ENCODE measurements at places on chromosomes 12 and 14. TPM values are rescaled to one million over a fixed set of nuclear protein-coding genes. Genes with fewer than 3 reads are reported as not detected.

- no peaks in the 10 kb centered on the region for H3K27me3 ChIP-seq
- H3K27ac ChIP-seq, result no peak overlapping the region
- no peaks in the 10 kb centered on the region for H3K4me1 ChIP-seq
- no peaks in the 10 kb centered on the region for H3K36me3 ChIP-seq
Measured at GRCh38 chr12:130948136-130948535, 5.6 kb upstream of the ADGRD1 start.

DNA sequence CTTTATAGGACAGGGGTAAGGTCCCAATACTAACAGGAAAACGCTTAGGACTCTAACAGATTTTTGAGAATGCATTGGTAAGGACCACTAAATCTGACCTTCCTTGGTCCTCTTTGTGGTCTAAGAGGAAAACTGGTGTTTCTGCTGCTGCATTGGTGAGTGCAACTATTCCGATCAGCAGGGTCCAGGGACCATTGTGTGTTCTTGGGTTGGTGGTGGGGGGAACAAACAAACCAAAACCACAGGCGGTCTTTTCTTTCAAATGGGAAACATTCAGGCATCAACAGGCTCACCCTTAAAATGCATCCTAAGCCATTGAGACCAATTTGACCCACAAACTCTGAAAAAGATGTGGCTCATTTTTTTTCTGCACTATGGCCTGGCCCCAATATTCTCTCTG lies 20.7 kb downstream of the EPYC start:
- H3K27ac ChIP-seq, result no peak overlapping the region
- no peaks in the 10 kb centered on the region for H3K36me3 ChIP-seq
- H3K4me3 ChIP-seq, result no peak overlapping the region
- no peak for DNase-seq
- H3K27me3 ChIP-seq, result no peaks in the 10 kb centered on the region
- no peaks in the 10 kb centered on the region for H3K4me1 ChIP-seq

DNA sequence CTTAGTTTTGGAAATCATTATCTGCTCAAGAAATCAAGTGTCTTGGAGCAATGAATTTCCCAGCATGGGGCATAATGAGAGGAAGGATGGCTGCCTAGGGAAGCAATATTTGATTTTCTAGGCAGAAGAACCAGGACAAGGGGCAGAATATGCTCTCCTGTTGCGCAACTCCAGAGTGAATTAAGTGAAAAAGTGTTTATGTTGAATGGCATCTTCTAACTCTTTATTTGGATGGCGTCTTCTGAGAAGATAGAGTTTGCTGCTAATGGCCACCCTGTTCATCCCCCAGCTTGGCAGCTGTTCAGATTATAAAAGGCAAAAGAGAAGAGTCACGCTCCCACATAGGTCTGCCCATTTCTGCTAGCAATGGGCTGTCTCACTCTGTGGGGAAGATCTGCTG lies 1278.1 kb downstream of the AACS start:
- no peaks in the 10 kb centered on the region for H3K36me3 ChIP-seq
- H3K27me3 ChIP-seq, result no peaks in the 10 kb centered on the region
- H3K4me1 ChIP-seq, result no peaks in the 10 kb centered on the region

Gene WIF1
- total RNA-seq, result not detected

DNA sequence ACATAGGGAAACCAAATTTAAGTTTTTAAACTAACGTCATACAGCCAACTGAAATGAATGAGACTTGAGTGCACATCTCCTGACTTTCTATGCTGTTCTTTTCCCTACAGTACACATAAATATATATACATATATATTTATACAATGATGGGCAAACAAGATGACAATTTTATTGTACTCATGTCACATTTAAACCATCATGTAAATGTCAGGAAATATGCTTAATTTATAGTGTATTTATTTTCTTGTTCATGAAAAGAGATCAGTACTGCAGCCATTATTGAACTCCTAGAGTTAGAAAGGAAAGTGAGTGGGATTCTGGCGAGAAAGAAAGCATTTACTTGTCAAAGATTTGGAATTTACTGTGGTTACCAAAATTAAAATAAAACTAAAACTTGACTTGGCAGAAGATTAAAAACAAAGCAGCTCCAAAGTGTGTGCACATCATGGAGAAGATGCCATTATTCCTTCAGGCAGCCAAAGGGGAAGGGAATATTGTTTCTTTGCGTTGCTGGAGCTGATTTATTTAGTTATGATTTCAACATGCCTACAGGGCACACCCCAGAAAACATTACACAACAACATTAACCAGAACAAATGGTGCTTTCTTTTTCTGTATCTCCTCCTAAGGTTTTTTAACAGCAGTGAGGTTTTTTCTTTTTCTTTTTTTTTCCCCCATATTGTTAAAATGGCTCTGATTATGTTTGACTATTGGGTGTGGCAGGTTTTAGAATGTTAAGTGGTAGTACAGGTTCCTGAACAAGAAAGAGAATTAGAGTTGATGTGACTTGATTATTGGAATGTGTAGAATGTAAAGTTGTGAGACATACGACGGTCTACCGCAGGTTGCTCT lies 144.6 kb downstream of the RAD51B start:
- H3K27me3 ChIP-seq, result no peaks in the 10 kb centered on the region
- H3K27ac ChIP-seq, result no peak overlapping the region
- no peak overlapping the region for H3K4me3 ChIP-seq
- DNase-seq, result no peak

GRCh38 chr12:76177821-76178220 lies 93.3 kb upstream of the NAP1L1 start:
- DNase-seq, result no peak
- no peaks in the 10 kb centered on the region for H3K4me1 ChIP-seq
- H3K4me3 ChIP-seq, result no peak overlapping the region
- H3K27me3 ChIP-seq, result no peaks in the 10 kb centered on the region

GRCh38 chr12:1881936-1882335 lies 36.5 kb downstream of the CACNA2D4 start:
- H3K27me3 ChIP-seq, result no peaks in the 10 kb centered on the region
- no peaks in the 10 kb centered on the region for H3K36me3 ChIP-seq
- H3K4me3 ChIP-seq, result no peak overlapping the region
- DNase-seq, result peak; percentile 16
- H3K27ac ChIP-seq, result no peak overlapping the region

DNA sequence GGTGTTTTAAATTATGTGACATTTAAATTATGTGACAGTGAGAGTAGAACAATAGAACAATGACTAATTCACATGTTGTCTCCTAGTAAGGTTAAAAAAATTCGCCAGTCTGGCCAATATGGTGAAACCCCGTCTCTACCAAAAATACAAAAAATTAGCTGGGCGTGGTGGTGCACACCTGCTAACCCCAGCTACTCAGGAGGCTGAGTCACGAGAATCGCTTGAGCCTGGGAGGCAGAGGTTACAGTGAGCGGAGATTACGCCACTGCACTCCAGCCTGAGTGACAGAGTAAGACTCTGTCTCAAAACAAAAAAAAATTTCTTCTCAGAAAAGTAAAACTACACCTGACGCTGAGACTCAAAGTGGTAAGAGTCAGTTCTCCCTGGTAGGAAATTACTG lies 2.7 kb downstream of the CS start:
- H3K36me3 ChIP-seq, result no peaks in the 10 kb centered on the region
- no peaks in the 10 kb centered on the region for H3K27me3 ChIP-seq
- no peak overlapping the region for H3K4me3 ChIP-seq

DNA sequence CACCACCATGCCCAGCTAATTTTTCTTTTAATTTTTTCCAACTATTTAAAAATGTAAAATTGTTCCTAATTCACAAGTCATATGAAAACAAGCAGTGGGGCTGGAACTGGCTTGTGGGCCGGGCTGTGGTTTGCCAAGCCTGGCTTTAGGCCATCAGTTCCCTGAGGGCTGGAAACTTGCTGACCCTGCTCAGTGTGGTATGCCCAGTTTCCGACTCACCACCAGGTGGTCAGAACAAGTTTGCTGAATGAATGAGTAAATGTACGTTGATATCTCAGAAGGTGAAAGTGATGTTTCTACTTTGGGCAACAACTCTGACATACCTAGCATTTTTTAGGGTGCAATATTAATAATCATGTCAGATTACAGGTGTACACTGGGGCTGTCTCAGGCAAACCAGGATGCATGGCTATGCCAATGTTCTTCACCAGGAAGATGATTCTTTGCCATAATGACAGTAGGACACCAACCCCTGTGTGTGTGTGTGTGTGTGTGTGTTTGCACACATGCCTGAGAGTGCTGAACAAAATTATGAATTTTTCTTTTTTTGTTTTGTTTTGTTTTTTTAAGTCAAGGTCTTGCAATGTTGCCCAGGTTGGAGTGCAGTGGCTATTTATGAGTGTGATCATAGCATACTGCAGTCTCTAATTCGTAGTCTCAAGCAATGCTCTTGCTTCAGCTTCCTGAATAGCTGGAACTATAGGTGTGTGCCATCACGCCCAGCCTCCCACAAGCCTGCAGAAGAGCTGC lies 106.1 kb downstream of the PTPN11 start:
- no peaks in the 10 kb centered on the region for H3K4me1 ChIP-seq
- no peak for DNase-seq
- no peak overlapping the region for H3K27ac ChIP-seq
- H3K27me3 ChIP-seq, result no peaks in the 10 kb centered on the region
- H3K4me3 ChIP-seq, result no peak overlapping the region

Gene MUCL1
- not detected for total RNA-seq

Gene VASH1
- total RNA-seq, result 5.2 TPM

DNA sequence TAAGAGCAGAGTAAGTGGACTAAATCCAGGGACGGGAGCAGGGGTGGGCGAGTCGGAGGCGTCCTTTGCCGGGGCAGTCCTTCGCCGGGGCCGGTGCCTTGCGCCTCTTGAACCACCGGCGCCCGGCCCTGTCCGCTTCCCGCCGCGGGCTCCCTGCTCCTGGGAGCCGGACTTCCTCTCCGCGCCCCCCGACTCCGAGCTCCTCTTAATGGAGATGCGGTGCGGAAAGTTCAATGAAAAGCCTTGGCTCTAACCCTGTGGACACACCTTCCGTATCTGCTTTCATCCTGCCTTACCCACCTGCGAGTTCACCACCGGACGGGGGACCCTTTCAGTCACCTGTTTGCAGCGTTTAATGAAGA lies 412 bp downstream of the FGFR1OP2 start:
- DNase-seq, result no peak
- no peaks in the 10 kb centered on the region for H3K36me3 ChIP-seq
- no peaks in the 10 kb centered on the region for H3K27me3 ChIP-seq
- H3K4me3 ChIP-seq, result peak overlapping the region; percentile 88
- H3K4me1 ChIP-seq, result peaks cover 16% of the 10 kb centered on the region
- peak overlapping the region; percentile 94 for H3K27ac ChIP-seq

Gene TGFB3
- 5.8 TPM for total RNA-seq

Gene HCAR2
- 0.08 TPM for total RNA-seq

- peaks cover 6% of the 10 kb centered on the region for H3K4me1 ChIP-seq
- DNase-seq, result no peak
- no peaks in the 10 kb centered on the region for H3K27me3 ChIP-seq
- H3K4me3 ChIP-seq, result no peak overlapping the region
- no peaks in the 10 kb centered on the region for H3K36me3 ChIP-seq
- H3K27ac ChIP-seq, result no peak overlapping the region
Measured at GRCh38 chr12:119592232-119592631, 1.3 kb upstream of the TMEM233 start.

Gene MYO1H
- total RNA-seq, result not detected

GRCh38 chr14:70901269-70901668 lies 6.0 kb upstream of the PCNX1 start:
- H3K4me3 ChIP-seq, result no peak overlapping the region
- no peaks in the 10 kb centered on the region for H3K4me1 ChIP-seq
- no peak for DNase-seq

Gene KRT78
- not detected for total RNA-seq

GRCh38 chr12:14995583-14996425 lies 23.0 kb downstream of the PDE6H start:
- H3K27ac ChIP-seq, result no peak overlapping the region
- no peaks in the 10 kb centered on the region for H3K27me3 ChIP-seq
- H3K4me1 ChIP-seq, result peaks cover 3% of the 10 kb centered on the region
- no peaks in the 10 kb centered on the region for H3K36me3 ChIP-seq
- no peak overlapping the region for H3K4me3 ChIP-seq

Gene CMA1
- total RNA-seq, result not detected

DNA sequence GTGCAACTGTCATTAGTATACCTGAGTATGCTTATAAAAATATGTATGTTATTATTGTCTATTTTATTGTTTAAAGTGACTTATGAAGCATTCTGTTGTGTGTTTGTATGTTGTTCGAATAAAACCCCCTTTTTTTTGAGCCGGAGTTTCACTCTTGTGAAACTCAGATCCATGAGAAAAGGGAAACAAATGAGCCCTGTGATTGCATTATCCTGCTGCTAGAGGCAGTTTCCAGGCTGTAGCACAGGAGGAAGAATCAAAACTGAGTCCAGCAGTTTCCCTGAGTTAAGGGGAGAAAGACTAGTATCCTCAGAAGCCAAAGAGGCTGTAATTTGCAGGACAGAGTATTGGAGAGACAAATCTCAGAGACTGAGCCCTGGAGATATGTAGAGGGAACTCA lies 12.5 kb downstream of the SGPP1 start:
- H3K27ac ChIP-seq, result no peak overlapping the region
- no peak for DNase-seq
- H3K27me3 ChIP-seq, result no peaks in the 10 kb centered on the region
- no peaks in the 10 kb centered on the region for H3K36me3 ChIP-seq
- H3K4me3 ChIP-seq, result no peak overlapping the region

GRCh38 chr14:35281341-35281740 lies 10.8 kb upstream of the PSMA6 start:
- H3K4me3 ChIP-seq, result no peak overlapping the region
- no peaks in the 10 kb centered on the region for H3K27me3 ChIP-seq

GRCh38 chr12:44750468-44750867 lies 125.6 kb downstream of the NELL2 start:
- H3K4me1 ChIP-seq, result no peaks in the 10 kb centered on the region
- no peaks in the 10 kb centered on the region for H3K36me3 ChIP-seq
- H3K27me3 ChIP-seq, result no peaks in the 10 kb centered on the region
- no peak overlapping the region for H3K27ac ChIP-seq

DNA sequence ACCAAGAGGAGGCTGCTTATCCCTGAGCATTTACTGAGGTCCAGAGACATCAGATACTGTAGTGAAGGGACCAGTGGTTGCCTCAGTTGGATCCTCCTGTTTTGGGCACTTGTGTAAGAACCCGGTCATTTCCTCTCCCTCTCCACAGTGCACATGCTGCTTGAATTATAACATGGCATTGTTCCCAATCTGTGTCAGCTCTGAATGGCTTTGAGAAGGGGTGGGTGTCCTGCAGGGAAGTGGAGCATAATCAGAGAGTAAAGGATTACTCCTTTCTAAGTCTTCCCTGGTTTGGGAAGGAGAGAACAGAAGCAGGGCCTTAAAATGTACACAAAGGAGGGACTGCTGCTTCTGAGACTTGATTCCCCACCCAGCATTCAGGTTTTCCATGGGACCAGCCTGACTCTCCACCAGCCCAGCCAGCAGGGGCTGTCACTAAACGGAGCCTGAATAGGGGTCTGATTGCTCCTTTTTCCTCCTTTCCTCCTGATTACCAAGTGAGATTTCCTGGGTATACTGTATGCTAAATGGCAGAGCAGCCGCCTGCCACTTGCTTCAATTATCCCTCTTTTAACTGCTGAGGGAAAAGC lies 78.4 kb downstream of the NRXN3 start:
- H3K4me1 ChIP-seq, result no peaks in the 10 kb centered on the region
- no peak overlapping the region for H3K4me3 ChIP-seq
- H3K36me3 ChIP-seq, result no peaks in the 10 kb centered on the region
- no peak overlapping the region for H3K27ac ChIP-seq
- DNase-seq, result no peak

- H3K4me3 ChIP-seq, result no peak overlapping the region
- DNase-seq, result no peak
- no peaks in the 10 kb centered on the region for H3K4me1 ChIP-seq
- H3K36me3 ChIP-seq, result no peaks in the 10 kb centered on the region
Measured at GRCh38 chr14:34222867-34223266, 239.2 kb downstream of the SPTSSA start.

Data from liver (tissue), 10 donors.